ENCODE measurements at places on chromosomes 6 and 20. TPM values are rescaled to one million over a fixed set of nuclear protein-coding genes. Genes with fewer than 3 reads are reported as not detected.

KPNA5 gene
- 9.0 TPM for polyA plus RNA-seq

RPRD1B gene
- polyA plus RNA-seq: 6.6 TPM

EPHA7 gene
- not detected for polyA plus RNA-seq

STX11 gene
- polyA plus RNA-seq: 9.5 TPM

ARMC2 gene
- 3.2 TPM for polyA plus RNA-seq

BPIFB1 gene
- polyA plus RNA-seq: not detected

PROKR2 gene
- not detected for polyA plus RNA-seq

CTAGE9 gene
- not detected for polyA plus RNA-seq

ECT2L gene
- 0.13 TPM for polyA plus RNA-seq

Data from CD4-positive, alpha-beta memory T cell (primary cell).